ENCODE measurements at places on chromosomes 6 and 20.

DNA sequence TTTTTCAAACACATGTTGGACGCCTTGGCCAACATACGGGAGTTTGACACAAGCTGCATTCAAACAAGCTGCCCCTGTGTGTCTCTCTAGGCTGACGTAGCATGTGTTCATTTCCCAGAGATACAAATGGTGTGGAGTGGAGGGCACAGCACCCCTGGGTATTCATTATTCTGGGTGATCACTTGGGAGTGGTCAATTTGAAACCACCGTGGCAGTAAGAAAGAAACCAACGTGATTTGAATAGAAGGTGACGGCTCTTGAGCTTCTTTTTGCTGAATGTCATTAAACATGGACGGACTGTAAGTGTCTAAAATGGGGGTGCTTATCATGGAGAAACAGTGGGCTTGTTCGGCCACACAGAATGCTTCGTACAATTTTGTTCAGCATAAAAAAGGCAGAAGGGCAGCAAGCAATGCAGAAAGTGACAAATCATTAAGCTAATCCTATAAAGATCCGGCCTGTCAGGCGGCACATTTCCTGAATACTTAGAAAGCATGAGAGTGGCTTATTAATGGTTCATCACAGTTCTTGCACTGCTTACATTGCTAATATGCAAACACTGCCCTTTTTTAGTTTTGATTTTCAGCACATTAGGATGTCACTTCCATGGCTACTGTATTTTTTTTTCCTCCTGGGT, 1261.9 kb upstream of the CITED2 start:
- DNase-seq = no peak

DNA sequence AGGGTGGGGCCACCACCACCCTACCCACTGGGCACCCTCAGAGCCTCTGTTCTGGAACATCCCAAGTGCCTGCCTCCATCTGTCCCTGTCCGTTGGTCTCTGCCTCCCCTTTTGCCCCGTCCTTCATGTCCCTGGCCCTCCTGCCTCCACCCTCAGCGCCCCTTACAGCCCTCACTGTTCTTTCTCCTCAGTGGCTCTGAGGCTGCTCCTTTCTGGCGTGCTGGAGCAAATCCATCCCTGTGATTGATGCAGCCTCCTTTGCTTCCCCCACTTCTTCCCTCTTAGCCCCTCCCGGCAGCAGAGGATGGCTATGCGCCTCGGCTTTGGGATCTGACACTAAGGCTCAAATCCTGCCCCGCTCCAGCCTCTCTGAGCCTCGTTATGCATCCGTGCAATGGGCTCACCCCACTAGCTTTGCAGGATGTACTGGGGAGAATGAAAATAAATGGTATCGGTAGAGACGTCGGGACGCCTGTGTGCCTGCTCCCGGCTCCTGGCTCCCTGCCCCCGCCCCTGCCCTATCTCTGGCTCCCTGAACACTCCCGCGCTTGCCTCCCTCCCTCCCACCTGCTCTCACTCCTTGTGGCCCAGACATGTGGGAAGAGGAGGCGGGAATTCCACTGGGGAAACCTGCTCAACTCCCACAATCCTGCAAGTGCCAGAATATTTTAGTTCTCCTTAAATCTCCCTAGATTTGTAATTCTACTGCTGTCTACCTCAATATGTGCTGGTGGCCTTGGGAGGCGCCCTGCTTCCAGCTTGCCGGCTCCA, 13.1 kb downstream of the VSTM2L start:
- DNase-seq = no peak

- peak; percentile 48 for DNase-seq
Measured at GRCh38 chr20:19714579-19714840, 43.5 kb upstream of the RIN2 start.

GRCh38 chr20:36808317-36809257, 35.0 kb upstream of the DSN1 start:
- no peak for DNase-seq

DNA sequence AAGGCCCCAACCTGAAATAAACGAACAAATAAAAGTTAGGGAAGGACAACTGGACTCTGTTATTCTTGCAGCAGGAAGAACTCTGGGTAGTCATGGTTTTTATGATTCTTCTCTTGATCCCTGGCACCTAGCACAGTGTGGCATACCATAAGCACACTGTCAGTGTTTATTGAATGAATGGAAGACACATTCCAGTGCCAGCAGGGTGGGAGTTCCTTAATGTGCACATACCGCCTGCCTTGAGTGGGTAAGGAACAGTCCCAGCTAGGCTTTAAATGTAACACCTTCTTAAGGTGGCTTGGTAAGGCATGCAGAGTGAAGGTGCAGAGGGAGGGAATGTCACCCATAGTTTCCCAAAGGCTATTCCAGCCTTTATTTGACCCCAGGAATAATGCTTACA, 162.9 kb upstream of the CEP162 start:
- DNase-seq = no peak

GRCh38 chr20:50980071-50980681, 21.6 kb downstream of the MOCS3 start:
- no peak for DNase-seq
